Stimulated activated CD4-positive, alpha-beta T cell treated with anti-CD3 and anti-CD28 coated beads, Interleukin-15, amount 100 ng/mL, for 1 hour (primary cell): ENCODE measurements at places on chromosomes 7 and 10.

DNA sequence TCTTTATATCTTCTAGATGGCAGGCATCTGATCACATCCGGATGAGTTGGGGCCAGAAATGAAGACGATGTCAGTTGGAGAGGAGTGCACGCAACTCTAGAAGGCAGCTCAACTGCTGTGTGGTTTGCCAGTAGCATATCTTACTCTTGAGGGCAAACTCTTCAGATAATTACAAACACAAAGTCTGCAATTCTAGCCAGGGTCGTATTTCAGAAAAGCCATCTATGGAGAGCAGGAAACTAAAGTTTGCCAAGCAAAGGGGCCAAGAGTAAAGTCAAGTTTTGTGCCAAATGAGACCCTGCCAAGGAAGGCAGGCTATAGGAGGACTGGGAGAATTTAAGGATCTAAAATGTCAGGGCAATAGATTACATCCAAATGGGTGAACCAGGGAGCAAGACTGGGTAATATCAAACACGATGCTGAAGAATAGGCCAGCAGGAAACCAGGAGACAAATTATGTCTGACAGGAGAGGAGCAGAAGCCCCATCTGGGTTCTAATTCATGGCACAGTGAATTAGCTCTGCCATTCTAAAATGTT is 312.5 kb upstream of the SEMA3C start:
- DNase-seq: no peak

GRCh38 chr7:1354661-1355567 is 104.4 kb downstream of the MICALL2 start:
- DNase-seq: no peak

- DNase-seq: no peak
These were observed 352.8 kb upstream of the PODXL start for GRCh38 chr7:131909151-131909768.

GRCh38 chr10:124550293-124551034 is 88.8 kb downstream of the LHPP start:
- DNase-seq: no peak

- no peak for DNase-seq
These were observed 525 bp downstream of the UBE2D4 start for GRCh38 chr7:43926798-43927123.

GRCh38 chr10:62093863-62094291 is 174.8 kb downstream of the RTKN2 start:
- no peak for DNase-seq

GRCh38 chr10:43043773-43044447 is 33.0 kb upstream of the RET start:
- no peak for DNase-seq

- no peak for DNase-seq
These were observed 289.7 kb downstream of the TCF7L2 start for GRCh38 chr10:113239566-113240350.

DNA sequence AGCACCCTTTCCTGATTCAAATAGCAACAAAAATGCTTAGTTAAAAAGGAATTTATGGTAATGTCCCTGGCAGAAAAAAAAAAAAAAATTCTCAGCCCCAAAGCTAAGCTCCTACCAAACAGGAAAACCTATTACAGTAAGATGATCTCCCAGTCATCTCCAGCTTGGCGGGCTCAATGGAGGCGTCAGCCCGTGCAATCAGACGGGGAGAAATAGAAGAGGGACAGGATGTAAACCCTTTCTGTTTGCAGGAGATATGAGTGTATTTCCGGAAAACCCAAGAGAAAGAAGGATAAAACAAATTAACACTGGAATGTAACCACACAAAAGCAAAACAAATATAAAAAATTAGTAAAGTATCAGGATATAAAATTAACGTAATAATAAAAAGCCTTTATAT is 242.8 kb downstream of the TCERG1L start:
- DNase-seq: no peak

DNA sequence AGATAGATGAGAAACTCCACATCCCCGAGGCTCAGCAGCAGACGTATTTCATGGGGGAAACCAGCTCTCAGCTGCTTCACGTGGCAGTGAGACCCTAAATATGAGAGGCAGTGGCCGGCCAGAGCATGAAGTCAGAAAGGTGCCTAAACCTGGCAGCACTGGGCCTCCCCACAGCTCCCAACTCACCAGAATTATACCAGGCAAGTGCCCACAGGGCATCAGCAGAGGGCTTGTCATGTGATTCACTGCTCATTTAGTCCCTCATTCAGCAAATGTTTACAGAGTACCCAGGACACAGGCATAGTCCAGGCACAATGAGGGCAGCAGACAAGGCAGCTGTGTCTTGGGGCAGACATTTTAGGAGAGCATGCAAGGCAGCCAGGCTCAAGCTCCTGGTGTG is 212.6 kb downstream of the PTPRN2 start:
- no peak for DNase-seq

- no peak for DNase-seq
These were observed 1.5 kb downstream of the UNC5B start for GRCh38 chr10:71213761-71214440.

GRCh38 chr10:128086003-128086863 is 40.0 kb downstream of the MKI67 start:
- DNase-seq: no peak

- no peak for DNase-seq
These were observed 104.6 kb downstream of the NRP1 start for GRCh38 chr10:33229949-33230267.
